ENCODE measurements at places on chromosomes 11 and 22.

DNA sequence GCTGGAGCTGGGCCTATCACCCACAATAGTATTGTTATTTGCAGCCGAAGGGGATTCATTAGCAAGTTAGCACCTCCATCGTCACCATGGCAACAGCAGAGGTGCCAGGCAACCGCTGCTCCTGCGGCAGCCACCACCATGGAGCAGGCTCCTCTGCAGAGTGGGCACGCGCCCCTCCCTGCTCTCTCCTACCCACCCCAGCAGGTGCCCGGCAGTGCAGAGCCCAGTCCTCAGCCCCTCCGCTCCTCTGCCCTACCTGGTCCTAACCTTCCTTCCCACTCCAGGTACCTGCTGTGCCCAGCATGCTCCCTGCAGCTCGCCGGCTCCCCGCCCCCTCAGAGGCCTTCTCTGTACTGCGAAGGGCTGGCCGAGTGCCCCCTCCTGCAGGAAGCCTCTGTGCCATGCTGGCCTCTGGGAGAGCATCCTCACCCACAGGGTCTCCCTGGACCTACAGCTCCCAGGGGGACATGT is 3.6 kb downstream of the DUSP8 start:
- no peak for DNase-seq

- no peak for DNase-seq
Measured at GRCh38 chr11:127339376-127339775, 338.8 kb upstream of the KIRREL3 start.

DNA sequence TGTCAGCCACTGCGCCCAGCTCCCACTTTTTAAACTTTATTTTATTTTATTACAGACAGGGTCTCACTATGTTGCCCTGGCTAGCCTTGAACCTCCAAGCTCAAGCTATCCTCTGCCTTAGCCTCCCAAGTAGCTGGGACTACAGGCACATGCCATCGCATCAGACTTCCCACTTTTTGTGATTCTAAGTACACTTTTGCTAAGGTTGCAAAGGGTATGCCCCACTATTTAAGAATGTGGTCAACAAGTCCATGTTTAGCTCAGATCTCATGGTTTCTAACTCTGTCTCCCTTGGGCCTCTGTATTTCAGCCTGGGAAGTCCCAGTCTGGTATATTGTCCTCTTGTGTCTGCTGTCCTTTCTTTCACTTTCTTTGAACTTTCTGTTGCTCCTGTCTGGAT is 35.3 kb downstream of the EXPH5 start:
- no peak for DNase-seq

GRCh38 chr11:86769219-86769618 is 31.1 kb upstream of the PRSS23 start:
- no peak for DNase-seq

- DNase-seq = no peak
Measured at GRCh38 chr11:660281-660680, 23.2 kb downstream of the DRD4 start.

GRCh38 chr11:35323076-35323868 is 96.1 kb downstream of the SLC1A2 start:
- DNase-seq = no peak
